ENCODE measurements at places on chromosomes 16 and 17.

DNA sequence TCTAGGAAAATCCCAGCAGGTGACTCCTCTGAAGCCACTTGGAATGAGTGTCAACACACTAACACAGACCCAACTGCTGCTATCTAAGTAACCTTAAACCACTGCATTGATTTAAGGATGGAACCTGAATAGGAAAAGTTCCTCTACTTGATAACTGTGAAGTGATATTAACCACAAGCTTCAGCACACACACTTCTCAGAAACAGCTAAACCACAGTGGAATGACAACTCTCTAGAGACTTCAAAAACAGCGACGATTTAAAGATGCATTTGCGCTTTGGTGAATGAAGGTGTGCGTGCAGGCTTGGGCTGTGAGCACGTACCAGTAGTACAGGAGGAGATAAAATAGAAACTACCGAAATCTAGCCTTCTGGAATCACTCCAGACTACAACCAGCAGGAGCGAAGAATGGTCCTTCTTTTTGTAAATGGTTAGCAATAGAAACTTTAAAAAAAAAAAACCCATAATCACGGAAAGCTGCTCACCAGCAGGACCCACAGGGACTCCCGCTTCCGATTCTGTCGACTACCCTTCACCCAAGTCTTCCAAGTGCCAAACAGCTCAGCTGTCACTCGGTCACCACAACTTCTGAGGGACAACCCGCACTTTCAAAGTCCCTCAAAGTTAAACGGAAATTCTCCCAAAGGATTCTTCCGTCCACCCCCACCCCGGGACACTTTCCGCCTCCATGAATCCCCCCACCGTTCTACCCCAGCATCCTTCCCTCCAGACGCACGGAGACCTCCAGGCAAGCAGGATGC is 137.7 kb upstream of the CORO6 start:
- no peak for DNase-seq

GRCh38 chr16:31676731-31677130 is 149.0 kb downstream of the AHSP start:
- DNase-seq: no peak

DNA sequence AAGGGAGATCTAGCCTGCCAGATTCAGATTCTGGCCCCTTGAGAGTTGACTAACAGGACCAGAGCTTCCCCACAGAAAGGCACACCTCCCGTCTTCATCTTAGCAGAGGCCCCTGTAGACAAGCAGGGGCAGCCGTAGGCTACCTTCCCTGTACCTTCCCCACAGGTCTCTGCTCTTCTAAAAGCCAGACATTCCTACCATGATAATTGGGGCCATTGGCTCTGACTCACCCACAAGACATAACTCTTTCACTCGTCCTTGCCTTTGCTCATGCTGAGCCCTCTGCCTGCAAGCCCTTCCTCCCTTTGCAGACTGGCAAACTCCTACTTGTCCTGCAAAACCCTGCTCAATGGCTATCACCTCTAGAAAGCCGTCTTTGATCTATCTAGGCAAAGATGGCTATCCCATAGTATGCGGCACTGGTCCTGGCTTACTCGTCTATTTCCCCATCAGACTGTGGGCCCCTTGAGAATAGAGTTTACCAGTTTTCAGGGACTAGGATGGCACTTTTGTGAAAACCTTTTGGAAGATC is 43.8 kb downstream of the PIMREG start:
- no peak for DNase-seq

GRCh38 chr17:80385046-80385445 is 29.9 kb upstream of the ENDOV start:
- DNase-seq: no peak

DNA sequence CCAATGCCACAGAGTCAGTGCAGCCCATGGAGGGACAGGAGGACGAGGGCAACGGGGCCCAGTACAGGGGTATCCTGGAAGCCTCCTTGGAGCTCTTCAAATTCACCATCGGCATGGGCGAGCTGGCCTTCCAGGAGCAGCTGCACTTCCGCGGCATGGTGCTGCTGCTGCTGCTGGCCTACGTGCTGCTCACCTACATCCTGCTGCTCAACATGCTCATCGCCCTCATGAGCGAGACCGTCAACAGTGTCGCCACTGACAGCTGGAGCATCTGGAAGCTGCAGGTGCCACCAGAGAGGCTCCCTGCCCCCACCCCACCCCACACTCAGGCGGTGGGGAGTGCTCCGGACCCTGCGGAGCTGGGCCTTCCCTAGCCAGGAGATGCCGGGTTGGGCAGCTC is 16.6 kb downstream of the TRPV2 start:
- no peak for DNase-seq

All from mesothelial cell of epicardium (in vitro differentiated cells).